ENCODE measurements at places on chromosomes 4 and X.

- no peak for ATAC-seq
These were observed 91.5 kb downstream of the PPP2R2C start for GRCh38 chr4:6380746-6381410.

DNA sequence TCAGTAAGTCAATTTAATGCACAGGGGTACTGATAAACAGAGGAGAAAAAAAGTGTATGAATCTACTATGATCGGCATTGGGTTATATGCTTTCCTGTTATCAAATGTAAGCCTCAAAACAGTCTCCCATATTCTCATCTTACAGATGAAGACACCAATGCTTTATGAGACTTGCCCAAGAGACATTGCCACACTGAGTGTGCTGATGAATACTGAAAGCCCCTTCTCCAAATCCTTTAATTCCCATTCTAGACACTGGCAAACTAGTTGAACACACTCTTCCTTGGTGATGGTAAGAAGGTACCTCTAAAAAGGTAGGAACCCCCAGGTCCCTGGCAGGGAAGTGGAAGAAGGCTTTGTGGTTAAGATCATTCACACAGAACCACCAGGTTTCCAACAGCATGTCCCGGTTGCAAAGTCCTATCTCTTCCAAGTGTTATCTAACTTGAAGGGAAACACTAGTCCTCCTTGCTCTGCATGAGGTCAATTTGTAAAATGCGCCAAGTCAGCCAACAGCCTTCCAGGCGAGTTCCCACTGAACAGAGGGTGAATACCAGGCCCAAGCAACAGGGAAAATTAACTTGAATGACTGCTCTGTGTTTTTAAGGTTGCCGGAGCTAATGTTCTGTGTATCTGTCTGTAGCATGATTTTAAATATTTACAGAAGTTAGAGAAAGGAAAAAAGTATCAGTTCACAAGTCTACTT lies 5.1 kb downstream of the SETD7 start:
- no peak for ATAC-seq

DNA sequence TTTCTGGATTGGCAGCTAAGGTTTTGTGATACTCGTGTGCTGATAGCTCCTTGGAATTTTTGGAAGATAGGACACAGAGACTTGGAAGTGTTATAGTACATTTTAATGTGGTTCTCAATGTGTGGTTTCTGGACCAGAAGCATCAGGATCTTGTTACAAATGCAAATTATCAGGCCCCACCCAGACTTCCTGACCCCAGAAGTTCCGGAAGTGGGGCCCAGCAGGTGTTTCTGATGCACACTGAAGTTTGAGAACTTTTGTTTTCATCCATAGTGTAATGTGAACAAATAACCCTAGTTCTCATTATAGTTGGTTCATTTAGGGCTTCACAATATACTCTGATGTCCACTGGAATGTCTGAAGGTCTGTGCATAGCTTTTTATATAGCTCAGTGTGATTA lies 49.6 kb downstream of the LAMP2 start:
- no peak for ATAC-seq

- ATAC-seq: peak; percentile 60
These were observed 74.8 kb upstream of the PASD1 start for GRCh38 chrX:151488677-151489076.

DNA sequence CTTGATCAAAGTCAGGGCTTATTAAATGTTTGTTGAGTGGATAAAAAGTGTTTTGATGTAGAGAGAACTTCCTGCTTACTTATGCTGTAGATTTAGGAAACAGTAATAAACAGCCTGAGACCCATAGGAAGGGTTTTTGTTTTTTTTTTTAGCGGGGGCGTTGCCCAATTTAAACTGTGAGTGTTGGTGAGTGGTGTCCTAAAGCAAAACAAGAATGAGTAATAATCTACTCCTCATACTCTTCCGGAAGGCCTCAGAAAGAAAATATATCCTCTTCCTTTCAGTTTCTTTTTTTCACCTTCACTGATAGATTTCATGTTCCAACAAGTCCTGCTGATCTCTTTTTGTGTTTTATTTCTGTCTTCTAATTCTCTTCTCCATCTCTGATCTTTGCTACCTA lies 104.4 kb upstream of the SCML1 start:
- ATAC-seq: no peak

DNA sequence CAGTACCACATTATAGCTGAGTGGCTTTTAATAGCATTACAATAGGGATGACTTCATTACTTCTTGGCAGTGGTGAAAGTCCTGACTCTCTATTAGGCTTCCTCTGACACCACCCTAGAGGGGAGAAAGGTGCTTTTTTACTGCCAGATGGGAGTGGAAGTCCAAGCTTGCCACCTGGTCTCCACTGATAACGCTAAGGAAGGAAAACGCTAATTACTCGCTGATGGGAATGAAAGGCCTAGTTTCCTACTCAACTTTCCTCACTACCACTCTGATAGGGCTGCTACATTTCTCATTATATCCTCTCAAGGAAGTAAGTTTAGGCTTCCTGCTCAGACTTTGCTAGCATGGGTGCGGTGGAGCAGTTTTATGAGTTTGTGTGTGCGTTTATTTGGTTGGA lies 62.3 kb upstream of the PAGE3 start:
- ATAC-seq: no peak

- ATAC-seq: no peak
These were observed 10.8 kb downstream of the CTAG1A start for GRCh38 chrX:154595559-154596249.

DNA sequence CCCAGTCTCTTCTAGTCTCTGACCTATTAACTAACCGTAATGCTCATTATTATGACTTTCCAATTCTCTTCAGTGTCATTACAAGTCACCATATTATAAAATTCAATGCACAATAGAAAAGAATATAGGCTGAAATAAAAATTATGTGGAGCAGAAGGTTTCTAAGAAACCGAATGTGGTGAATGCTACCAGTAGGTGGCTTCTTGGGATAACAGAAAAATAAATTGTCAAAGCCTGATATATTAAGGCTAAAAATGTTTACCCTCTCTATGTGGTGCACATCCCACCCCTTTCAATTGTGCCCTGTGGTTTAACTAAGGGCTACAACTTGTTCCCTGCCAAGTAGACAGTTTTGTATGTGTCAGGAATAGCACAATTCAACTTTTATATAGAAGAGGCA lies 624.6 kb upstream of the TECRL start:
- ATAC-seq: no peak

DNA sequence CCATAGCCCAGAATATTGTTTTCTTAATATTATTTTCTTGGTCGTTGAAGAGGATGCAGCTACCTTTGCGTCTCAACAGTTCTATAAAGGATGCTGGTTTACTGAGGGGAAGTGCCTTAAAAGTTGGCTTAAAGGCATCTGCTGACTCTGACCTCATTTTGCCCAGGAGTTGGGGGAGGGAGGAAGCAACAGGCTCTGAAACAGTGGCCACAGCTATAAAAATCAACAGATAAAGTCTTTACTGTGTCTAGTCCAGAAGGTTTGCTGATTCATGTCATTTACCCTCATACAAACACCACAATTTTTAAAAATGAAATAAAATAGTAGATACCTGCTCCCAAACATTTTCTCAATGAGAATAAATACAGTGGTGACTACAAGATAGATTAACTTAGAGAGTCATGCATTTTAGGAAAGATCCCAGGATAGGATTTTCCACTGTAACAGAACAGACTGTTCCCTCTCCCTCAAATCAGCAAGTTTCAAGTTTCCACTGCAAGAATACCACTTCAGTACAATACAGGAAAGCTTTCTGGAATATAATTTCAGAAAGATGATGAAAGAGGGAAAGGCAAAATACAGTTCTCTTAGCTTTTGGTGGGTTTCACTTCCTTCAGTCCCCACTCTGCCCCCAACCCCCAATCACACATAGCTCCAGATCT lies 1.9 kb downstream of the PHKA1 start:
- no peak for ATAC-seq

Measured in SK-N-SH treated with all-trans-retinoic acid at 6 μM for 48 hours (cell line).